ENCODE measurements at places on chromosomes 11 and 22. TPM values are rescaled to one million over a fixed set of nuclear protein-coding genes. Genes with fewer than 3 reads are reported as not detected.

GRCh38 chr11:32940865-32941264, 48.3 kb downstream of the QSER1 start:
- no peak for DNase-seq

GRCh38 chr11:35764417-35764816, 101.8 kb downstream of the TRIM44 start:
- DNase-seq = no peak

- no peak for DNase-seq
These were observed 8.5 kb upstream of the CREBZF start for GRCh38 chr11:85673393-85673792.

GRCh38 chr11:8605971-8606563, 12.0 kb upstream of the STK33 start:
- DNase-seq = no peak

- DNase-seq = peak; percentile 26
These were observed 227.0 kb downstream of the GRIK4 start for GRCh38 chr11:120738516-120739046.

DNA sequence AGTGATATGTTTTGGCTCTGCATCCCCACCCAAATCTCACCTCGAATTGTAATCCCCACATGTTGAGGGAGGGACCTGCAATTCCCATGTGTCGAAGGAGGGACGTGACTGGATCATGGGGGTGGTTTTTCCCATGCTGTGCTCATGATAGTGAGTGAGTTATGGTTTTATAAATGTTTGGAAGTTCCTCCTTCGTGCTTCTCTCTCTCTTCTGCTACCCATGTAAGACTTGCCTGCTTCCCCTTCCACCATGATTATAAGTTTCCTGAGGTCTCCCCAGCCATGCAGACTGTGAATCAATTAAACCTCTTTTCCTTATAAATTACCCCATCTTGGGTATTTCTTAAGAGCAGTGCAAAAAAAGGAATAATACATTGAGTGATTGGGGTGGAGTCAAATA, 7.3 kb upstream of the CEP295 start:
- DNase-seq = no peak

SHANK3 gene
- 16.6 TPM for total RNA-seq

SSTR3 gene
- total RNA-seq = not detected

USP2 gene
- 1.7 TPM for total RNA-seq

KRTAP5-2 gene
- not detected for total RNA-seq
